ENCODE measurements at places on chromosomes 12 and 14. TPM values are rescaled to one million over a fixed set of nuclear protein-coding genes. Genes with fewer than 3 reads are reported as not detected.

DNA sequence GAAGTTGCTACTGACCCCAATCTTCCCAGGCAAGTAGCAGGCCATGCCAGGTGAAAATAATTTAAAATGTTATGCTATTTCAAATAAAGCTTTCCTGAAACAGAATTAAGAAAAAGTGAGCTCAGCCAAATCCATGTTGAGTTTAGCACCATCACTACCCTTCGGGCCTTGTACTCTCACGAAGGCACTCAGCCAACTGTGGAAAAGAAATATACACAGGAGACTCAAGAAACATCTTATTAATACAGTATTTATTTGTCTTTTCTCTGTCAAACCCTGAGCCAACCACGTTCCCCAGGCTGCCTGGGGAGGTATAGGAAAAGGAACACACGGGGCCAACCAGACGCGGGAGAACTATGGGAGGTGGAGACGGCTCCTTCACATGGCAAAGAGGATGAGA is 10.9 kb downstream of the ATP5MC2 start:
- no peak for DNase-seq

Gene MLEC
- 27.4 TPM for total RNA-seq

Gene SNRPF
- 19.8 TPM for total RNA-seq

Gene SELPLG
- total RNA-seq, result 0.22 TPM

DNA sequence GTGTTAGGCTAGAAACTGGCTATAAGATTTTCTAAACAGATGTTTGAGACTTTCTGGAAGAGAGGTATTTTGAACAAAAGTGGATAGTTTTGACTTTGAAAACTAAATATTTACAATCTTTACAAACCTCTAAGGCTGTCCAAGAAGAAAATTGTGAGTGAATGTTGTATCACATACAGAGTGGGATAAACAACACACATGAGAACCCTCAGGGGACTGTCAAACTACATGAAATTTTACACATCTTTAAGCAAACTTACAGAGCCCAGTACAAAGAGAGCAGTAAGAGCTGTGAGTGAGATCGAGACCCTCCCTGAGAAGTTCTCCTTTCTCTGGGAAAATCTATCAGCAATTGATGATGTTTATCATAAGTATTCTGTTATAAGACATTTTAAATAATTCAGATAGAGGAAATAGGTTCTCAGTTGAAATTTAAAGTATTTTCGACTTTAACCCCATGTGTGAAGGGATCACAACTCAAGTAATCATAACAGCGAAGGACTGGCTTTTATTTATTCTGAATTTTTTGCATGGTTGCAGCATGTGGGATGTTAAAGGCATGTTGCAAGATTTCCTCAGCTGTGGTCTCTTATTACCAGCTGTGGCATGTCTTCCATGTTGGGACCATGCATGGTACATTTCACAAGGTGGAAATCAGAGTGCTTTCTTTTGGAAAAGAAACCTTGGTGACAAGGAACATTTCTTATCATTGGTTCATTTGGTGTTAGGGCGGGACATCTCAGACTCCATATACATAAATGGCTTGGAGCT is 264.0 kb upstream of the PRICKLE1 start:
- DNase-seq, result no peak

Gene DLGAP5
- total RNA-seq, result 18.3 TPM

Gene MIPOL1
- 6.1 TPM for total RNA-seq

DNA sequence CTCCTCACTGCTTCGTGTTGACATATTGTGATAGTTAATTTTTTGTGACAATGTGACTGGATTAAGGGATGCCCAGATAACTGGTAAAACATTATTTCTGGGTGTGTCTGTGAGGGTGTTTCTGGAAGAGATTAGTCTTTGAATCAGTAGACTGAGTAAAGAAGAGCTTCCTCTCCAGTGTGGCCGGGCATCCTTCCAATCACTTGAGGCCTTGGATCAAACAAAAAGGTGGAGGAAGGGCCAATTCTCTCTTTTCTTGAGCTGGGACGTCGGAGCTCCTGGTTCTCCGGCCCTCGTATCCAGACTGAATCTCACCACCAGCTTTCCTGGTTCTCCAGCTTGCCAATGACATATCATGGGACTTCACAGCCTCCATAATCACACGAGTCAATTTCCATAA is 240.4 kb downstream of the CHST11 start:
- no peak for DNase-seq

DNA sequence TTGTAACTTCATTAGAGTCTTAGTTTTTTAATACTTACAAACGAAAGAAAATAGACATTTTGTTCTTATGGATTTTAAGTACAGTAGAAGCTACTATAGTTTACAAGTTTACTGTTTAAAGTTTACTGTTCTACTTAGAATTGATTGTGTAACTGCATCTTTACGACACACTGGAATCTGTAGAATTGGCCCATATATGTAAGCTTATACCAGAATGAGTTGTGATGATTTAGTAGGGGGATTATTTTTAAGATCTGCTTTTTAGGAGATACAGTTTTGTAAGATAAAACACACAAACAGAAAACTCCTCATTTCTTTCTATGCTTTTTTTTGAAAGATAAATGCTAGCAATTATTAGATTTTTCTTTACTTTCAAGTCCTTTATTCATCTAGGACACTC is 30.2 kb upstream of the NAV3 start:
- no peak for DNase-seq

DNA sequence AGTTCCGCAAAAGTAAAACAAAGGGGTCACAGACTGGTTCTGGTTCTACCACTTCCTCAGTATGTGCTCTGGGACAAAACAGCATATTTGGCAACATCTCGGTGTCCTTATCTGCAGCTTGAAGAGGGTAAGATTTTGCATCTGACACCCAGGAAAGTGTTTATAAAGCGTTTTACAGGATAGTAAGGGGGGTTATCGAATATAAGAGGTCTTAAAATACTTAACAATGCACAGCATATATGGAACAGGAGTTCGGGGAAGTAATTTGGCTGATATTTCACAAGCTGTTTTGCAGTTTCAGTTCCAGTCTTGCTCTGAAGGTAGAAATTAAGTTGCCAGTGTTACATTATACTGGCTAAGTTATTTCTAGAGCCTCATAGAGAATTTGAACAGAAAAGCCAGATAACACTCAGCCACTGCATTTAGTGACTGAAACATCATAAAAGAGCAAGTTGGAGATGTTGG is 904 bp upstream of the MAP4K5 start:
- no peak for DNase-seq

- DNase-seq, result peak; percentile 16
Observed at GRCh38 chr14:66476964-66477363, 9.2 kb upstream of the CCDC196 start.

- no peak for DNase-seq
Observed at GRCh38 chr14:105397350-105397931, 897 bp upstream of the TEX22 start.

GRCh38 chr12:123389560-123390351 is 5.8 kb downstream of the KMT5A start:
- DNase-seq, result peak; percentile 34

DNA sequence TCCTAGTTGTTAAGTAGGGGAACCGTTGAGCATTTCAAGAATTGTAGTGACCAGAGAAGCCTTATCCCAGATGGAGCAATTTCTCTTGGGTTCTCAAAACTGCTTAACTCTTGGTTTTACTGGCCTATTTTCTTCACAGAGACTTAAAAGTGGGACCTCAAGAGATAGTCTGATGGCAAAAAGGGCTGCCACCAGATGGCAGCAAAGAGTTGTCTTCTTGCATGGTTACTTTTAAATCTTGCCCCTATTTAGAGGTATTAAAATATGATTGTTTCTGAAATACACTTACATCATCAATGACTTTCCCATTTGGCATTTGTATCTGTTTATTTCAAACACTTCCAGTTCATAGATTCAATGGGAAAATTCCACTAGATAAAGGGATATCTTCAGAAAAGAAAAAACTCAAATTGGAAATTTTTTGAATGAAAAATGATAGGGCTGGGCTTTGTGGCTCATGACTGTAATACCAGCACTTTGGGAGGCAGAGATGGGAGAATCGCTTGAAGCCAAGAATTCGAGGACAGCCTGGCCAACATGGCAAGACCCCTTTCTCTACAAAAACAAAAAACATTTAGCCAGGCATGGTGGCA is 69.9 kb upstream of the CNTN1 start:
- DNase-seq, result peak; percentile 55

Gene GALNT16
- total RNA-seq, result under 0.01 TPM

- DNase-seq, result no peak
Observed at GRCh38 chr12:2215709-2216560, 163.1 kb downstream of the CACNA1C start.

Gene EPYC
- not detected for total RNA-seq

GRCh38 chr14:76413962-76414600 is 38.1 kb downstream of the ESRRB start:
- no peak for DNase-seq

- DNase-seq, result no peak
Observed at GRCh38 chr12:113315358-113315757, 19.6 kb downstream of the SLC8B1 start.

Gene CCER1
- total RNA-seq, result not detected

GRCh38 chr12:2054091-2055018 is 1.6 kb downstream of the CACNA1C start:
- no peak for DNase-seq

DNA sequence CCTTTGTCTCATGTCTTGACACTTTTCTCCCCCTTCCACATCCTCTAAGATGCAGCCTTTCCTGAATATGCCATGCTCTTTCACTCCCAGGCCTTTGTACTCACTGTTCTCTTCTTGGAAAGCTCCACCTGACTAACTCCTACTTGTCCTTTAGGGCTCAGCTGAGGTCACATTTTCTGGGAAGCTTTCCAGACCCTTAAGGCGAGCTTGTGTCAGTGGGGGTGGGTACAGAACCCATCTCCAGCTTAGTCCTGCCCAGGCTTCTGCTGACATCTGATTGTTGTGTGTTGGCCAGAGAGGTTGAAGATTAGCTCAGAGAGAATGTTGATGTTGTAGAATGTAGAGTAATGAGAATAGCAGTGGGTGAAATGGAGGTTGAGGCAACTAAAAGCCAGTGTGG is 2.9 kb upstream of the TSFM start:
- no peak for DNase-seq

DNA sequence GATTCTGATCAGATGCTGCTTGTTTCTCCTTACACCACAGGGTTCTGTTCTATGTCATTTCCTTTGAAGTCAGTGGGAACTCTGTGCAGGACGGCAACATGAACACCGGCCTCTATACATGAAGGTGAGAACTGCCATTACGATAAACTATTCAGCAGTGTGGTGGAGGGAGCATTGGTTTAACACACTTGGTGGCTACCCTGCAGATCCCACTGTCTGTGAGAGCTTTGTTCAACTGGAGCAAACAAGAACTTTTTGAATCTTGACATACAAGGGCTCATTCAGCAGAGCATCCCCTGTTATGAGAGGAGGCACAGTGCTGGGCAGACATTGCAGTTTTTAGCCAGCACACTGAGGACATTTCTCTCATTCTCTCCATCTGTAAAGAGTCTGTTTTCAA is 10.7 kb upstream of the FRS2 start:
- no peak for DNase-seq

- no peak for DNase-seq
Observed at GRCh38 chr12:122978507-122978955, 1.9 kb upstream of the ARL6IP4 start.

Gene TEX22
- total RNA-seq, result under 0.01 TPM

Gene LGR5
- not detected for total RNA-seq

GRCh38 chr12:88144037-88144436 is 1.9 kb downstream of the TMTC3 start:
- no peak for DNase-seq
